NCI-H510A (cell line): ENCODE measurements at places on chromosomes 6 and 20.

DNA sequence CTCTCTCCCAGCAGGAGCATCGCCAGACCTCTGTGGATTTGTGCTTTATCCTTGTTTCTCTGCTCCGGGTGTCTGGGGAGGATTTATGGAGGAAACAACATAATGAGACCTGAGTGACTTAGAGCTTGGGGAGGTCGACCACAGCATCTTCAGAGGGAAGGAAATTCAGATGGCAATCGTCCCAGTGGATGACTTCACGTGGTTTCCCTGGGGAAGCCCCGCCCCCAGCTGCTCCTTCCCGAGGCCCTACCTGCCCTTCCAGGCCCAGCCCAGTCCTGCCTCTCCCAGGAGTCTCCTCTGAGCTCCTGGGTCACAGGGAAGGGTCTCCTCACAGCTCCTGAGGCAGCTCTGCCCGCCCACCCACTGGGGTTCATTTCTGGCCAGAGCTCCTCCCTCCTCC, 430.3 kb upstream of the SULF2 start:
- no peak for DNase-seq

- DNase-seq = no peak
These were observed 536 bp upstream of the MTFR2 start for GRCh38 chr6:136250686-136251008.

DNA sequence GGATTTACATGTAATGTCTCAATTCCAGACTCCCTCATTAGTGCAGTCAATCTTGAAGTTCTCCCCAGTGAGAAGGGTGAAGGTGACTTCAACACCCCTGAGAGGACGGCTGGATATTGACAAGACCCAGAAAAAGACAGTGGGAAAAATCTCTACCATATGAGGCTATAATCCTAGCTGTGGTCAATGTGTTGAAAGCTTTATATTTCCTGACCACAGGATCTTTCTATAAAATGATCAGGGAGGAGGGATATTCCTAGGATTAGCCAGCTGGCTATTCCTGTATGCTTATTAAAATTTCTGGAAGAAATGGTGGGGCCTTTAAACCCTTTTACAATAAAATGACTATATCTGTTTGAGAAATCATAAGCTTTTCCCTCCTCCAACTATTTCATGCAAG, 43.0 kb downstream of the TFAP2B start:
- DNase-seq = no peak

- DNase-seq = no peak
These were observed 32.5 kb downstream of the ANKEF1 start for GRCh38 chr20:10067321-10067720.

DNA sequence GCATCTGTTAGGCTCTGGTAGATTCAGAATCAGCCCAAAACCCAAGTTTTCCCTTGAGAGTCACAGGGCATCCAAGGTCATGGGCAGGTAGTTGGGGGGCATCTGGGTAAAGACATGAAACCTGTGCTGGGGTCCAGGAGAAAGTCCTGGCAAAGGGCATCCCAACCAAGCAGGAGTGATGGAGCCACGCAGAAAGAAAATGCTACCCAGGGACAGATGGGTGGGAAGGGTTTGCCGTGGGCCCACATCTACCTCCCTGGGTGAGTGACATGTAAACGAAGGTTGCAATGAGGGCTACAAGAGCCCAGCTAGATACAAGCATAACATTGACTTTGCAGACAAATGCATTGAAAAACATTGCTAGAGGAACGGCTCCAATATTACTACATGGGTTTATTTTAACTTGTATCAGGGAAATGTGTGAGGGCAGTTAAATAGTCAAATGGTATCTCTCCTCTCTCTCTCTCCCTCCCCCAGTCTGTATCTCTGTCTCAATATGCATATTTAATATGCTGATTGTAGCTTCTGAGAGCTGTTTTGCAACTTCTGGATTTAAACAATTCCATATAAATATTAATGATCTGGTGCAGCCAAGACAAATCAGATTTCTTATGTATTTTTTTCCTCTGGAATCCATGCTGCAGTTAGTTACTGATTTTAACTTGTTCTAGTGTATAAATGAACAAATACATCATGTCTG, 135.7 kb downstream of the SYNDIG1 start:
- DNase-seq = no peak

DNA sequence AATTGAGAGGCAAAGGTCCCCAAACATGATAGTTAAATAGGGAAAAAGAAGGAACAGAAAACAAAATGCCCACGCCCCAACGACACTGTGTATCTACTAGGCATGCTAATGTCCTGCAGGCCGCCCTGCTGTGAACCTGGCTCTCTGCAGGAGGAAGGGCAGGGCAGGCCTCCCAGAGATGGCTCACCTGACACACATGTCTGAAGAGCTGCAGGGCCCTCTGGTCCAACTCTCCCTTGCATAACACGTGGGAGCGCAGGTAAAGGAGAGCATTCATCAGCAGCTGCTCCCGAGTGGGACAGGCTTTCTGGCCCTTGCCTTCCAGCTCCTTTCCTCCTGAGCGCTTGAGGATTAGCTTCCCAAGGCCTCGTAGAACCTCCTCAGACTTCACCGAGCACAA, 53.7 kb upstream of the LYRM2 start:
- DNase-seq = no peak

GRCh38 chr20:46509523-46509922, 3.8 kb downstream of the ZNF334 start:
- DNase-seq = no peak

GRCh38 chr6:54107470-54108090, 3.7 kb upstream of the MLIP start:
- no peak for DNase-seq

DNA sequence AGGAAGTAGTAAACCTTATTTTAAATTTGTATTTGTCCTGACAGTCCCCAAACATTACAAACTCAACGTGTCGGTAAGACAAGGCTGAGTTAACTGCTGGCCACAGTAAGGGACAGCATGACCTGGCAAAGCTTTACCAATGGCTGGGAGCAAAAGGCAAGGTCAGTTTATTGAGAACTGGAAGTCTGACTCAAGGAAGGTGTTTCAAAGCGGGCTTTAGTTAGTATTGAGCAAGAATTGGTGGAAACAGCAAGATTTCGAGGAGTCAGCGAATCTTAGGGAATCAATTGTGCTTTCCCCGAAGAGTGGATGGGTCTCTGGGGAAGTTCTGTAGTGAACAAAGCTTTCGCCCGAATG, 885 bp upstream of the GZF1 start:
- DNase-seq = no peak

- DNase-seq = no peak
These were observed 51.9 kb upstream of the XRN2 start for GRCh38 chr20:21251278-21251677.

DNA sequence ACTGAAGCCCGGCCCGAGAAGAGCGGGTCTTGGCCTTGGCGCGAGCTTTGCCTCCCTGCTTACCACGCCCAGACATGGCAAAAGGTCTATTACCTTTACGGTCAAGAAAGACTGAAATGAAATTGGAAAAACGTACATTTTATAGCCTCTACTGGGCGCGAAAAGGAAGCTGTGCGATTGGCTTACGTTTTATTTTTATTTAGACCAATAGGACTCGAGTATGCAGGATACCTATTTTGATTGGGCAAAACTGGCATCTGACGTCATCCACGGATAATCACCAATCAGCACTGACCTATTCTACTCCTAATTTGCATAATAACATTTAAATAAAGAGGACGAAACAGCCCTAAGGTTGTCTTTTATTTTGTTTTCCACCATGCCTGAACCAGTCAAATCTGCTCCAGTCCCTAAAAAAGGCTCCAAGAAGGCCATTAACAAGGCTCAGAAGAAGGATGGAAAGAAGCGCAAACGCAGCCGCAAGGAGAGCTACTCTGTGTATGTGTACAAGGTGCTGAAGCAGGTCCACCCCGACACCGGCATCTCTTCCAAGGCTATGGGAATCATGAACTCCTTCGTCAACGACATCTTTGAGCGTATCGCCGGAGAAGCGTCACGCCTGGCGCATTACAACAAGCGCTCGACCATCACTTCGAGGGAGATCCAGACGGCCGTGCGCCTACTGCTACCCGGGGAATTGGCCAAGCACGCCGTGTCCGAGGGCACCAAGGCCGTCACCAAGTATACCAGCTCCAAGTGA, 97.4 kb downstream of the OR2B2 start:
- DNase-seq = no peak

DNA sequence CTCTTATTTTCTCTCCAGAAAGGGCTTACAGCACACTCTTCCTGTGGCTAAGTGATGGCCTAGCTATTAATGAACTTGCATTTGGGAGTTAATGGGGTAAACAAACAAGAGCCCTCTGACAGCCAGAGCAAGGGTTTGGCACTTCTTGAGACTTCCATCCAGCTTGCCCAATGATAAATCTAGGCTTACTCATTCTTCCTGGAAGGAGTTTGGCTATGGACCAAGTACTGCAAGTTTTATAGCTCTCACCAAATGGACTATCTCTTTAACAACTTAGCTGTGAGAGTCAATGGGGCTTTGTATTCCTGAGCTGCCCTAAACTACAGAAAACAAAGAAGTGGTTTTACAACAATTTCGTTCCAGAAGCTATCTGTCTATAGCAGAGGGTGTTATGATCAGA, 16.7 kb upstream of the PI3 start:
- DNase-seq = no peak

- DNase-seq = no peak
These were observed 9.6 kb upstream of the CST3 start for GRCh38 chr20:23647346-23647745.

- DNase-seq = no peak
These were observed 474 bp downstream of the TSBP1 start for GRCh38 chr6:32371229-32371628.

DNA sequence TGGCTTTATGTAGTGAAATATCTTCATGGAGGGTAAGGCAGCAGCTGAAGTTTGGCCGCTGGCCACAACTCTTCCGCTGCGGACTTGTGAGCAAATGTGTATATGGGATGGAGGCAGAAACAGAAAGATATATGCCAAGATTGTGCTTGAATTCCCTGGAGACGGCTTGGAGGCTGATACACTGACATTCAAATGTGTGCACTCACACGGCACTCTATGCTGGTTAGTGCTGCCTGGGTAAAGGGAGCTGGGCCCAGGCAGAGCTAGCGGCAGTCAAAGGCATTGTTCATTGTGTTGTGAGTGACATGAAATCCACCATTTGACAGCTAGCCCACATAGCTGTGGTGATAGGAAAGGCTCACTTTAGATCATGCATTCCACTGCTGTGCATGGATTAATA, 202.7 kb downstream of the CLIC5 start:
- DNase-seq = no peak

DNA sequence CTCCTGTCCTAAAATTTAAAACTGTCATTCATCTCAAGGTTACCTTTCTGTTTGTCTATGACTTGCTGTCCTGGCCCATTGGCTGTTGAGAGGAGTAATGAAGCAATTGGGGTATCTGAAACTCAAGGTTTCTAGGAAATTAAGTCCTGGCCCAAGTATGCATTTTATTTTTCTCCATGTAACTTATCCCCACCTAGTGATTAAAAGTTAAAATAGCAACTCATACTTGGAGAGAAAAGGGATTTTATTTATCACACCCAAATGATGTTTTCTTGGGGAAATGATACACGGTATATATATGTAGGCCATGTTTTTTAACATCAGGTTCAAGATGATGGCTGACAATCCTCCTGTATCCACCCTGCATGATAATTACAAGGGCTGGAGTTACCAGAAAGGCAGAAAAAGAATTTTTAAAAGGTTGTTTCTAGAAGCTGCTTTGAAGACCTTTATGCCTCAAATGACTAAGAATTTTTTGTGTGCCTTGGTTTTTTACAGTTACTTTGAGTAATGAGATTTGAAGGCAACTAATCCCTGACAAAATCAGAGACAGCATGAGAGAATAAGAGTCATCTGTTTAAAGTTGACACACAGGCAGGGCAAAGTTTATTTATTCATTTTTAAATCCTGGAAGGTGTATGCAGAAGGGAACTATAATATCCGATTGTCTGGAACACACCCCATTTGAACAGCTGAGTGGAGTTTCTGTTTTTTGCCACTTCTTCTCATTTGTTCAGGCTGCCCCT, 28.9 kb upstream of the C6orf58 start:
- no peak for DNase-seq

- no peak for DNase-seq
These were observed 504.2 kb upstream of the ID4 start for GRCh38 chr6:19332806-19333460.

DNA sequence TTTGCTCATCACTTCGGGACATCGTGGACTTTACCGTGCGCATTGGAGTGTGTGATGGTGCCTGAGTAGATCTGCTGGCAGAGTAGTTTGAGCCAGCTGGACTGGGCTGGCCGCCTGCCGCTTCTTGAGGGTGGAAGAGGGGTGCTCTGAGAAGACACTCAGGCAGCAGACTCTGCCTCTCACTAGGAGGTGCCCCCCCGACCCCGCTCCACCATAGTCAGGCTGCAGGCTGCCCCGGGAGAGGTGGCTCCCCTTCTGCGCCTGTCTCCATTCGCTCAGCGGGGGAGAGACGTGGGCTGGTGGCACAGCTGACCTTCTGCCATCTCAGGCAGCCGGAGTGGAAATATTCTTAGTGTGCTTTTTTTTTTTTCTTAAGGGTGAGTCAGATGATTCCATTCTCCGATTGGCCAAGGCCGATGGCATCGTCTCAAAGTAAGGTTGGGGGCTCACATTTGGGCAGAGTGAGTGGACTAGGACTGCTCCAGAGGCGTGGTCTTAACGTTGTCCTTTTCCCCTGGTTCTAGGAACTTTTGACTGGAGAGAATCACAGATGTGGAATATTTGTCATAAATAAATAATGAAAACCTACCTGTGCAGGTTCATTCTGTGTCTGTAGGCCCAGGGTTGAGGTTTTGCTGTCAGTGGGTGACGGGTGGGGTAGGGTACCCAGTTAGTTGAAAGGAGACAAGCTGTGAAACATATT, 1.2 kb downstream of the RPS21 start:
- no peak for DNase-seq

- DNase-seq = no peak
These were observed 248.8 kb downstream of the KHDC1L start for GRCh38 chr6:72976484-72976883.

GRCh38 chr6:129773304-129773703, 63.3 kb upstream of the ARHGAP18 start:
- DNase-seq = no peak

GRCh38 chr6:36566418-36566905, 19.2 kb upstream of the STK38 start:
- DNase-seq = no peak

- DNase-seq = no peak
These were observed 124.7 kb upstream of the DST start for GRCh38 chr6:56767435-56767834.
